ENCODE measurements at places on chromosomes 1 and 21. TPM values are rescaled to one million over a fixed set of nuclear protein-coding genes. Genes with fewer than 3 reads are reported as not detected.

ADGRB2 gene
- 28.5 TPM for total RNA-seq

MYBPH gene
- total RNA-seq, result 0.30 TPM

RYR2 gene
- total RNA-seq, result under 0.01 TPM

SAMD11 gene
- total RNA-seq, result 25.2 TPM

INAVA gene
- 0.18 TPM for total RNA-seq

TBX15 gene
- total RNA-seq, result not detected

CHD5 gene
- 0.18 TPM for total RNA-seq

CD1B gene
- not detected for total RNA-seq

ABCG1 gene
- 0.60 TPM for total RNA-seq

RNF19B gene
- total RNA-seq, result 14.7 TPM

CLIC4 gene
- 353 TPM for total RNA-seq

NEK2 gene
- 17.3 TPM for total RNA-seq

AMY1B gene
- total RNA-seq, result not detected

AK4 gene
- 42.5 TPM for total RNA-seq

DNAJC11 gene
- 37.7 TPM for total RNA-seq

HSD3B1 gene
- total RNA-seq, result not detected

NR1I3 gene
- total RNA-seq, result not detected

KRTAP24-1 gene
- total RNA-seq, result not detected

RPTN gene
- total RNA-seq, result not detected

DCDC2B gene
- not detected for total RNA-seq

TSEN15 gene
- 32.4 TPM for total RNA-seq

ANKRD35 gene
- 0.42 TPM for total RNA-seq

SYT6 gene
- not detected for total RNA-seq

LAD1 gene
- total RNA-seq, result not detected

MXRA8 gene
- total RNA-seq, result 172 TPM

KLF17 gene
- total RNA-seq, result 0.05 TPM

BCAN gene
- not detected for total RNA-seq

GLRX2 gene
- total RNA-seq, result 8.6 TPM

GOLT1A gene
- total RNA-seq, result not detected

OPTC gene
- not detected for total RNA-seq

ADAM30 gene
- total RNA-seq, result 0.05 TPM

LAMC2 gene
- 594 TPM for total RNA-seq
